Kidney capillary endothelial cell (primary cell): ENCODE measurements at places on chromosomes 7 and 10.

- DNase-seq: peak; percentile 48
These were observed 3.8 kb upstream of the GTF2IRD1 start for GRCh38 chr7:74449809-74450397.

DNA sequence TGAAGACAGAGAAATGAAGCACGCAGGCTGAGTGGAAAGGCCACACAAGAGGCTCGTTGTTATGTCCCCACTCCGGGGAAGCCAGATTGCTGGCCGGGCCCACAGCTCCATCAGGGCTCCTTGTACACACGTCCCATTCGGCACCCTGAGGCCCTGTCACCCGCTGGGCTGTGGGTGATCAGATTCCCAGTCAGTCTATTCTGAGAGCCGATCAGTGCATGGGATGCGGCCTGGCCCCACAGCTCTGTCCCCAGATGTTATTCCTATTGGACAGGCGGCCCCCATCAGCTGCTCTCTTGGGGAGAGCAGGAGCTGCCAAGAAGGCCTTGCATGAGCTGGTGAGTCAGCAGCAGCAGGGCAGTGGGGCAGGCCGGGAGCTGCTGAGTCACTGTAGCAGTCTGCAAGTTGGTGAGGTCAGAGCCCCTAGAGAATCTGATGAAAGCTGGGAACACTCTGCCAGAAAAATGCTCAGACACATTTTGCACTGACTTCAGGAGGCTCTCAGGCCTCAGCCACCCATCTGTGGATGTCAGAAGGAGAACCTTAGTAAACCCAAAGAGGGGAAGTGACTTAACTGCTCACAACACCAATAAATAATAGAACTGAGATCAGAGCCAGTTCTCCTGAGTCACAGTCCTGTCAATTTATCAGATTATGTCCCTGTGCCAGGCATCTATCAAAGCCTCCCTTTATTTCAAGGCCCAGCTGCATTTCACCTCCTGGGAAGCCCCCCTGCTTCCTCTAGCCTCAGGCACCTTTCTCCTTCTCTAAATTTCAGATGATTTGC, 9.4 kb upstream of the PSAP start:
- peak; percentile 98 for DNase-seq

- DNase-seq: no peak
These were observed 52.8 kb downstream of the HHEX start for GRCh38 chr10:92742331-92743228.

DNA sequence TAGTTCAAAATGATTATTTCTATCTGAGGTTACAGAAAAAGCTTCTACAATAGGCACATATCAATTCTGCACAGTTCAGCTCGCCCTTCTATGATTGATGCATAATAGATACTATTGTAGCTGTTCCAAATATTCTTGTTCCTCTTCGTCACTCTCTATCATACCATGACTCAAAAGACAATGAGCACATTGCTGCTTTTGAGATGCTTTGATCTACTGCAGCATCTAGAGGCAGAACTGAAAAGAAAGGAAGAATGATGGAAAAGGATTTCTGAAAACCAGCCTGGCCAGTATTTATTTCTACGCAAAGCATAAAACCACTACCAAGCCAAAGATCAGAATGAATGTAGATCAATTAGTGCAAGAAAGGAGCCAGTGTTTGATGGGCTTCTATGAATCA, 59.3 kb upstream of the PLXDC2 start:
- DNase-seq: no peak

GRCh38 chr10:120429395-120429794, 27.6 kb upstream of the PLPP4 start:
- no peak for DNase-seq

DNA sequence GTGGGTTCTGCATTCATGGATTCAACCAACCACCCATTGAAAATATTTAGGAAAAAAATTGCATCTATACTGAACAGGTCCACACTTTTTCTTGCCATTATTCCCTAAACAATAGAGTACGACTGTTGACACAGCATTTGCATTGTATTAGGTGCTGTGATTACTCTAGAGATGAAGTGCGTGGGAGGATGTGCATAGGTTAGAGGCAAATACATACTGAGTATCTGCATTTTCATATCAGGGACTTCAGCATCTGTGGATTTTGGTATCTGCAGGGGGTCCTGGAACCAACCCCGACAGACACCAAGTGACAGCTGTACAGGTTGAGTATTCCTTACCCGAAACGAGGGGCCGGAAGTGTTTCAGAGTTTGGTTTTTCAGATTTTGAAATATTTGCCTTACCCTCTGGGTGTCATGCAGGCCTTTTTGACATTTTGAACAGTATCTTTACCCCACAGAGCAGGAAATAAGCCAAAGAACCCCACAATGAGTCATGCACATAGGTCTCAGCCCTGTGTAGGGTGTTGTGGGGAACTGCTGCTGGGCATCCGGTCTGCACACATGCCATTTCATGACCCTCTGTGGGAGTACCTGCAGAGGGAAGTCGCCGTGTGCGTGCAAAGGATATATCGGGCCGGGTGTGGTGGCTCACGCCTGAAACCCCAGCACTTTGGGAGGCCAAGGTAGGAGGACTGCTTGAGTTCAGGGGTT, 14.5 kb downstream of the NUDT5 start:
- DNase-seq: no peak

GRCh38 chr10:14474656-14475055, 143.9 kb upstream of the FRMD4A start:
- DNase-seq: no peak

DNA sequence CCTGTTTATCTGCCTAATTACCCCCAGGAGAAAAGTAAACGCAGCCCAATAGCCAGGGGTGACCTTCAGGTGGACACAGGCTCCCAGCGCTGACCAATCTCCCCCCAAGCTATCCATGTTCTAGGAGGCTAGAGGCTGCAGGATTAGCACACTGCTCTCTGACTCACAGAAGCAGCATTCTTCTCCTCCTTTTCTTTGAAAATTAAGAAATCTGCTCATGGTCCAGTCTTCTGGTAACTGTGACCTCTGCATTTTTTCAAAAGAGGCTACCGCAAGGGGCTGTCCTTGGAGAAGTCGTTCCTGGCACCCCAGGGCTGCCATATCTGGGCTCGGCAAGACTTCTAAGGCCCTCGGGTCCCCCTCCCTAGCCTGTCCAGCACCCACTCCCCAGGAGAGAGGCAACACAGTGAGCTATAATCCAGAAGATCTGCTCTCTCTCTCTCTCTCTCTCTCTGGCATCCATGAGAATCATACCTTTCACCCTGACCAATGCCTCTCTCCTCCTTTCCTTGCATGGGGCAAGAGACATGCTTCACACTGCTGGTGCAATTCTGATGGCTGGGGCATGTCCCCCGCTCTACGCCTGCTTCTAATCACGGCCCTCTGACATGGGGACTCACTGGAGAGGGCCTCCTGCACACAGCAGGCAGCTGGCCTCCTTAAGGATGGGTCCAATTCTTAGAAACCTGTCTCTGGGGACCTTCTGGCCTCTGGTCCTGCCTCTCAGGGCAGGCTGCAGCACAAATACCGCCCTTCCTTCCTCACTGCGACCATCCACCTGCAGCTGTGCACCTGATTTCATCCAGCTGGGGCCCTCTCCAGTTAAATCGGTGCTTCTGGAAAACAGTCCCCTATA, 27.3 kb downstream of the ANXA11 start:
- no peak for DNase-seq

- DNase-seq: no peak
These were observed 230.5 kb upstream of the TMEM229A start for GRCh38 chr7:124263232-124263827.

- no peak for DNase-seq
These were observed 51.0 kb downstream of the AMZ1 start for GRCh38 chr7:2738766-2739549.

GRCh38 chr10:46317370-46317769, 30.6 kb downstream of the ANTXRL start:
- no peak for DNase-seq

DNA sequence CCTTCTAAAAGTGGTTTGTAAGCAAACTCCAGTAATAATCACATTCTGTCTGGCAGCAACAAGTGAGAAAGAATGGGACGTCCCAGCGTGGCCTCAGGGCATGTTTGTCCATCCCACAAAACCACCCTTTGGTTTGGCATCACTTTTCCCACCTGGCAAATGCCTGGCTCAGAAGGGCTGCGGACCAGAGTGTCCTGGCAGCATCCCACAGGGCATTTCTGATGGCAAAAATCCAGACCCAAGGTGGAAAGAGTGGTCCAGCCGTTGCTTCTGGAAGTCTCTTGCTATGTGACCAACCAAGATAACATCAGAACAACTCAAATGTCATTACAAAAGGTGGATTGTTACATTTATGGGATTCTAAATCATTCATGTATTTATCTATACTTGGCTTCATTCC, 174.4 kb downstream of the CREB5 start:
- DNase-seq: no peak

DNA sequence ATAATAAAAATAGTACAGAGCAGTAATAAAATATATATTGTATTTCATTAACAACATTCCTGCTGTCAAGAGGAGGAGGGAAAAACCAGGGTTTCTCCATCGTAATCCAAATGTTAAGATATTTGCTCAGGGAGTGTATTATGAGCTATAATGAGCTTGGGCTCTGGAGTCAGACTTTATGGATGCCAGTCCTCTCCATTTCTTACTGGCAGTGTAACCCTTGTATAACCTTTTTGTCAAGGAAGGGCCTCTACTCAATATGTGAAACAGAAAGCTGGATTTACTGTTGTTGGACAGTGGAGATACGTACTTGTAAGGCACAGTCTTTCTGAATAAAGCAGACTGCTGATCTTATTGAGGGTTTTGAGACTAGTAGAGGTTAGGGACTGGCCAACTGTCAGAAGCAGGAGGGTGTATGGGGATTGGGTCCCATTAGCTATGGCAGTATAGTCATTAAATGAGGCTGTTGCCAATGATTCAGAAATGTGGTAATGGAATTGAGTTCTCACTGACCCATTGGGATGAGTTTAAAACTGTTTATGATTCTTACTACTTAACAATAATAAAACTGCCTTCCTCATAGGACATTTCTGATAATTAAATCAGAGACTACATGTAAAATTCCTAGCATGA, 56.5 kb downstream of the ZNF277 start:
- no peak for DNase-seq

DNA sequence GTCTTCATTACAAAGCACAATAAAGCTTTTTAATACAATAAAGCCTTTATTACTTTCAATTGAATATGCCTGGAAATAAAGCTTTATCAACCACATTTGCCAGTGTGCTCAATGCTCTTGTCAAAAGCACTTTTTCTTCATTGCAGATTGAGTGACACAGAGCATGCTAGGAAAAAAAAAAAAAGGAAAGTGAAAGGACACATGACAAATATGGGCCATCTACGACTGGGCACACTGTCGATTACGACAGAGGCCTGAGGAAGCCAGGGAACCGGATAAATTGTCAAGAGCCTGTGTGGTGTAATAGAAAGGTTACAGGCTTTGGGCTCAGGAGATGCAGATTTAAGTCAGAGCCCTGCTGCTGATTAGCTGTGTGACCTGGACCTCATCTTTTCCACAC, 84.8 kb upstream of the LRGUK start:
- no peak for DNase-seq

DNA sequence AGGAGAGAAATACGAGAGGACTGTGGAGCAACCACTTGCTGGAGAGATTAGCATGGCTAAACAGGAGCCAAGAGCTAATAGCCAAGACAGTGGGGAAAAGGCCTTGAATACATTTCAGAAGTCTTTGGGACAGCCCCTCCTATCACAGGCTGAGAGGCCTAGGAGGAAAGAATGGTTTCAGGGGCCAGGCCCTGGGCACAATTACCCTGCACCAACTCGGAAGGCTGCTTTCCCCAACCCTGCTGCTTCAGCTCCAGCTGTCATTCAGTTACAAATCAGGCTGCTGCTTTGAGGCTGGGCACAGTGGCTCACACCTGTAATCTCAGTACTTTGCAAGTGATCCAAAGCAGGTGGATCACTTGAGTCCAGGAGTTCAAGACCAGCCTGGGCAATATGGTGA, 32.0 kb upstream of the SLC35G1 start:
- no peak for DNase-seq

- DNase-seq: peak; percentile 99
These were observed 43.9 kb upstream of the GRB10 start for GRCh38 chr7:50826371-50827172.

GRCh38 chr7:103867874-103868273, 121.6 kb downstream of the RELN start:
- DNase-seq: no peak

GRCh38 chr7:122544463-122544862, 154.5 kb downstream of the RNF133 start:
- no peak for DNase-seq

- DNase-seq: no peak
These were observed 49.9 kb downstream of the PITRM1 start for GRCh38 chr10:3122486-3123205.

DNA sequence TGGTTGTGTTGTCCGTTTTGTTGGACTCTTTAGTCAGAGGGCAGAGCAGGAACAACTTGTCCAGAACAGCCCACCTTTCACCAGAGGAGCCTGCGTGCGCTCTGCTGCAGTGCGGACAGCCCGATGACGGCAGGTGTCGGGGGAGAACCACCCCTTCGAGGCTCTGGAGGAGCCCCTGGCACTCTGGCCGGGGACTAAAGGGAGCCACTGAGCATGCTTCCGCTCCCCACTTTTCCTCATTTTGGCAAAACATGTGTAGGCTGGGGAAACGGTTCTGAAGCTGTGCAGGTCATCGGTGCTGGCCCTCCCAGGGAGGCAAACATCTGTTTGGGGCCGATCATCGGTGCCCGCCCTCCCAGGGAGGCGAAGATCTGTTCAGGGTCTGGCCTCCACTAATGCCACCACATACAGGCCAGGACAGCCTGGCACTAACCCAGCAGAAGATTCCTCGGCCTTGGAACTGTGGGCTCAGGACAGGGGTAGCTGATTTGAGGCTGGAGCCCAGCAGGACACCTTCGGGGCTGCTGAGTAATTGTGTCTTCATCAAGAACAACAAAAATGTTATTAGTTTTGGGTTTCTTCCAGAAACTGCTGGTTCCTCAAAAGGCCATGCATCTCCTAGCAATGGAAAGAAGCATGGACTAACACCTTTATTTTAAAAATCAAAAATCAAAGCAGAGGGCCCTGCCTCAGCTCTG, 124.4 kb upstream of the TCERG1L start:
- no peak for DNase-seq

GRCh38 chr7:115802415-115802814, 228.1 kb downstream of the TFEC start:
- DNase-seq: no peak

DNA sequence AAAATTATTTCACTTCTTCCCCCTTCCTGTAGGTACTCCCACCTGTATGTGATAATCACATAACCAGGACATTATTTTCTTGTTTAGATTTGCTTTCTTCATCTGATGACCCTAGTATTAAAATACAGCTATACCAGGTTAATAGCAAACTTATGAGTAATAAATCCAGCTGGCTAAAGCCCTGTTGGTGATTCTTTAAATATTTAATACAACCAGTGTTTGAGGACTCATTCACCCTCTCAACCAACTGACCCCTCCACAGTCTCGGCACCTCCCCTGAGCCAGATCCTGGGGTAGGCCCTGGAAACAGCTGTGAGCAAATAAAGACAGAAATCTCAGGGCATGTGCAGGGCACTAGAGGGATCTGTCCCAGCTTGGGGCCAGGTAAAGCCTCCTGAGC, 58.5 kb downstream of the BLNK start:
- no peak for DNase-seq

GRCh38 chr10:79139124-79139835, 70.5 kb downstream of the ZMIZ1 start:
- DNase-seq: no peak
